Dermis blood vessel endothelial cell (primary cell): ENCODE measurements at places on chromosomes 6 and 20. TPM values are rescaled to one million over a fixed set of nuclear protein-coding genes. Genes with fewer than 3 reads are reported as not detected.

DNA sequence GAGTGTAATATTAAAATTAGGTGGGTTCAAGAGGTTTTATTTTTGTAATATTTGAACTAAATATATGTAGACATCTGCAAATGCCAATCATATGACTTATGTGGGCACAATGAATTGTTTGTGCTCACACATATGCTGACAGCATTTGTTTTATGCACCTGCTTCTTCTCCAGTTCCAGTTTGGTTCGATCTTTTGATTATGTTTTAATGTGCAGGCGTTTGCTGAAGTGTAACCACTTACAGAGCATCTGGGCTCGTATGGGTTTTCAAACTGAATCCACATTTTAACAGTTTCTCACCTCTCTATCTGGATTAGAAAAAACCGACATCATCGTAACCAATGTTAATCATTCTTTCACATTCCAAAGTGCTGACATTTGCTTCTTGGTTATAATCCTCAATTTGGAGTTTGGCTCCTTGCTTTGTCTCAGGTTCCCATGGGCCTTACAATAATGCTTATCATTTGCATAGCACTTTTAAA, 129.1 kb upstream of the SPACA1 start:
- no peak for DNase-seq

- no peak for DNase-seq
These were observed 333.0 kb downstream of the RFPL4B start for GRCh38 chr6:112680091-112680490.

GRCh38 chr20:52616629-52617028, 355.5 kb upstream of the TSHZ2 start:
- no peak for DNase-seq

GRCh38 chr6:3943331-3943765, 94.2 kb downstream of the FAM50B start:
- peak; percentile 85 for DNase-seq

The FAM209B gene
- 0.33 TPM in 1 of 2 replicates, not detected in the other for total RNA-seq

- peak; percentile 28 for DNase-seq
These were observed 727 bp downstream of the ERMARD start for GRCh38 chr6:169752074-169752623.
